ENCODE measurements at places on chromosomes 4 and X. TPM values are rescaled to one million over a fixed set of nuclear protein-coding genes. Genes with fewer than 3 reads are reported as not detected.

DNA sequence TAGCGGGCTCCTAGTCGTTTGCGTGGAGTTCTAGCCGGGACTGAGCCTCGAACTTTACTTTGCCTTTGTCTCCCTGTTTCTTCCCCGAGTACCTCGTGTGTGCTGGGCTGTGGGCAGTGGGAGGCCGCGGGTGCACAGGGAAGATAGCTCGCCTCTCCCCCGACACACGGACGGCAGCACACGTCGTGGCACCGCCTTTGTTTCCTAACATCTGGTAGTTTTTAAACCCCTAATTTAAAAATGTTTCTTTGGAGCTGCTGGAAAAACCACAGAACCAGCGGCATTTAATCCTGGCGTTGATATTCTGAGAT lies 866 bp downstream of the RBM46 start:
- no peak overlapping the region for H3K27ac ChIP-seq
- no peak for DNase-seq
- no peaks in the 10 kb centered on the region for H3K27me3 ChIP-seq
- H3K4me3 ChIP-seq = no peak overlapping the region
- no peaks in the 10 kb centered on the region for H3K4me1 ChIP-seq

- H3K4me3 ChIP-seq = no peak within 1 kb of the TSS
- H3K4me1 ChIP-seq = no peaks in the 10 kb centered on the region
- H3K36me3 ChIP-seq = no peaks in the 10 kb centered on the region
Observed at GRCh38 chrX:44843753-44844152, at the start of gene DUSP21. Gene DUSP21 (plus strand): TSS chrX:44844021. CDS start chrX:44844133, 112 bp downstream.

DNA sequence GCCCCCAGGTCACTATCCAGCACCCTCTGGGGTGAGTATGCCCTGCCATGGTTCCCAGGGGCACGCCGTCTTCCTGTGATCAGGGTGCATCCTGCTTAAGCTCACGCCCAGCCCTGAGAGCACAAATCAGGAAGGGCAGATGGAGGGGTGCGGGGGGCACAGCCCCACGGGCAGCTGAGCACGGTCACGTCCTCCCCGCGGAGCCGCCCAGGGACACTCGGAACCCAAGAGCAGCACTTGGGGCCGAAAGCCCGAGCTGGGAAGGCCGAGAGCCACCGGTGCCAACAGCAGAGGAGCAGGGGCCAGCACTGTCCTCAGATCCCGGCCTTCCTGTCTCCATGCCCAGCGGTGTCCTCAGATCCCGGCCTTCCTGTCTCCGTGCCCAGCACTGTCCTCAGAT lies 21.5 kb downstream of the NELFA start:
- H3K4me1 ChIP-seq = no peaks in the 10 kb centered on the region
- H3K27ac ChIP-seq = no peak overlapping the region
- no peaks in the 10 kb centered on the region for H3K27me3 ChIP-seq
- H3K36me3 ChIP-seq = peaks cover 25% of the 10 kb centered on the region

GRCh38 chr4:12761694-12762093 lies 722.4 kb downstream of the RAB28 start:
- no peak for DNase-seq
- no peaks in the 10 kb centered on the region for H3K36me3 ChIP-seq
- no peak overlapping the region for H3K27ac ChIP-seq
- no peaks in the 10 kb centered on the region for H3K27me3 ChIP-seq

- no peaks in the 10 kb centered on the region for H3K4me1 ChIP-seq
- no peaks in the 10 kb centered on the region for H3K36me3 ChIP-seq
Observed at GRCh38 chr4:39591290-39591689, 47.4 kb downstream of the SMIM14 start.

Gene PKD2
- 29.4 TPM for total RNA-seq

DNA sequence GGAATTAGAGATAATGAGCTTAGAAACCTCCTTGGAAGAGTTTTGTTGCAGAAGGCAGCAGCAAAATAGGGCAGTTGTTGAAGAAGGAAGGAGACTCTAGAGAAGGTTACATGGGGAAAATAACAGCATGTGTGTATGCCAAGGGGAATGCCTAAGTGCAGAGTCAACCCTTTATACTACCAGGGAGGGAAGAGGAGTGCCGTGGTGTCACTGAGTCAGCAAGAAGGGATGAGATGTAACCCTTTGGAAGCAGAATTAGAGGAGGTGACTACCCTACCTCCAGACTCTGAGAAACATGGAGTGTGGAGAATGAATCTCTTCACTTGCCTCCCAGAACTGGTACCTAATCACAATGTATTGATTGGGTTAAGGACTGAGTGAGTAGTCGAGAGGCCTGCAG lies 6.7 kb upstream of the GABRE start:
- no peak overlapping the region for H3K27ac ChIP-seq
- DNase-seq = no peak
- H3K4me3 ChIP-seq = no peak overlapping the region
- no peaks in the 10 kb centered on the region for H3K4me1 ChIP-seq
- H3K36me3 ChIP-seq = no peaks in the 10 kb centered on the region

DNA sequence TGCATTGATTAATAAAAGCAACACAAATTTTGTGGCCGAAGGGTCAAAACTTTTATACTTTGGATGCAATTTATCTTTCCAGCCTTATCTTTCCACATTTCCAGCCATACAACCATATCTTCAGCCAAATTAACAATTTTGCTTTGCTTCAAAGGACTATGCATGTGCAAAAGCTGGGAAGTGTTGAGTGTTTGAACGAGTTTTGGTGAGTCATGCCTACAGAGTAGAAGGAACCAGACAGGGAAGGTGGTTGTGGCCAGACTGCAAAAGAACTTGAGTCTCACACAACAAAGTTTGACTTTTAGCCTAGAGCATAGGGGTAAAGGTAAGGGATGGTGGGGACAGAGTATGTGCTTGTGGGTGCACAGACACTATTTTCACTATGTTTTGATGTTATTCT lies 53.0 kb upstream of the GABRA2 start:
- no peaks in the 10 kb centered on the region for H3K36me3 ChIP-seq
- no peak overlapping the region for H3K27ac ChIP-seq
- H3K4me3 ChIP-seq = no peak overlapping the region

- no peak overlapping the region for H3K4me3 ChIP-seq
- no peak overlapping the region for H3K27ac ChIP-seq
- H3K4me1 ChIP-seq = no peaks in the 10 kb centered on the region
- no peaks in the 10 kb centered on the region for H3K27me3 ChIP-seq
- H3K36me3 ChIP-seq = no peaks in the 10 kb centered on the region
- no peak for DNase-seq
Observed at GRCh38 chr4:54144661-54145171, 44.8 kb downstream of the GSX2 start.

DNA sequence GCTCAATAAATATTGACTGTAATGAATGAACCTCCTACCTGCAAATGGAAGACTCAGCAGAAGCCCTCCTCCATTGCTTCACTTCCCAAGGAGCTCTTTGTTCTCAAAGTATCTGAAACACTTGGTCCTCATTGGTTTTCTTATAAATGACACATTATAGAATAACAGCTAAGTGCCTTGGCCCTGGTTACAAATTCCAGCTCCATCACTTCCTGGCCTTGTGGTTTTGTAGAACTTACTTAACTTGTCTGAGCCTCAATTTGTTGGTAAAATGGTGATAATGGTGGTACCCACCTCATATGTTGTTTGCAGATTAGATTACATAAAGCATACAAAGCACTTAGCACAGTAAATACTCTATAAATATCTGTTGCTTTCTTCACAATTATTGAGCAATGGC lies 25.2 kb upstream of the SMIM20 start:
- no peak overlapping the region for H3K27ac ChIP-seq
- H3K4me3 ChIP-seq = no peak overlapping the region
- peaks cover 2% of the 10 kb centered on the region for H3K4me1 ChIP-seq
- DNase-seq = no peak
- H3K27me3 ChIP-seq = no peaks in the 10 kb centered on the region

DNA sequence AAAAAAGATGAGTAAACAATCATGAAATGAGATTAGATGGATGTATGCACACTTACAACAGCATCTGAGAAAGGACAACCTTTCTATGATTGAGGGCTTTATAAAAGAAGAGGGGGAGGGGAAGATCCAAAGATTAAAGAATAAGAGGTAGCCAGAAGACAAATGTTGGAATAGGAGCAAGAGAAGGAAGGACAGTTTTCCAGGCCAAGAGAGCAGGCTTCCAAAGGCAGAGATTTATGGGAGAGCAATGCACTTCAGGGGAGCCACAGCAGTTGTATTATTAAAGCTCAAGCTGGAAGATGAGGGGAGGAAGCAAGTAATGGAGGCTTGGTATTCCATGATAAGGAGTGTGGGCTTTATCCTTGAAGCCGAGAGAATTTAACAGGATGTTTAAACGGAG lies 110.3 kb upstream of the PTPN13 start:
- H3K4me1 ChIP-seq = peaks cover 8% of the 10 kb centered on the region
- no peak overlapping the region for H3K4me3 ChIP-seq
- no peaks in the 10 kb centered on the region for H3K36me3 ChIP-seq
- H3K27me3 ChIP-seq = no peaks in the 10 kb centered on the region
- no peak for DNase-seq

- DNase-seq = no peak
- no peaks in the 10 kb centered on the region for H3K27me3 ChIP-seq
- H3K4me1 ChIP-seq = no peaks in the 10 kb centered on the region
- H3K4me3 ChIP-seq = no peak overlapping the region
Observed at GRCh38 chrX:109487640-109488039, 5.8 kb upstream of the GUCY2F start.

GRCh38 chr4:6951880-6952381 lies 42.3 kb downstream of the TBC1D14 start:
- no peak overlapping the region for H3K27ac ChIP-seq
- H3K36me3 ChIP-seq = no peaks in the 10 kb centered on the region
- peaks cover 16% of the 10 kb centered on the region for H3K4me1 ChIP-seq
- DNase-seq = no peak
- no peaks in the 10 kb centered on the region for H3K27me3 ChIP-seq

- DNase-seq = no peak
- H3K36me3 ChIP-seq = no peaks in the 10 kb centered on the region
- H3K27me3 ChIP-seq = no peaks in the 10 kb centered on the region
- H3K27ac ChIP-seq = no peak overlapping the region
Observed at GRCh38 chr4:38190717-38191178, 230.6 kb downstream of the PTTG2 start.

GRCh38 chrX:84170931-84171330 lies 17.1 kb downstream of the RPS6KA6 start:
- H3K27me3 ChIP-seq = no peaks in the 10 kb centered on the region
- no peak for DNase-seq
- no peak overlapping the region for H3K27ac ChIP-seq
- H3K36me3 ChIP-seq = no peaks in the 10 kb centered on the region
- no peak overlapping the region for H3K4me3 ChIP-seq
- no peaks in the 10 kb centered on the region for H3K4me1 ChIP-seq

DNA sequence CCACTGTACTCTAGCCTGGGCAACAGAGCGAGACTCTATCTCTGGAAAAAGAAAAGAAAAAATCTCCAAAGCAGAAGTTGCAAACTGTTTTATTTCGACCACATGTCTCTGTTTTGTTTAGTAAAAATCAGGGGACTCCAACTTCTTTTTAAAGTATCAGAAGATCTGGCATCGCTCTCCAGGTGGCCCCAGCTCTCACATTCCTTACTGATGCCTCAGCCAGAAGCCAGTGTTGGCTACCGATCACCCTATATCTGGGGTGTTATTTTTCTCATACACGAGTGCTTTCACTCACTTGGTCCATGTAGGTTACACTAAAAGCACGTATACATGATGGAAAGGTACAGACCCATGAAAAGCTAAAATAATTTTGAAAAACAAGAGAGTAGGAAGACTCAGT lies 8.3 kb downstream of the MPP1 start:
- H3K4me3 ChIP-seq = no peak overlapping the region
- DNase-seq = no peak
- H3K27me3 ChIP-seq = peaks cover under 1% of the 10 kb centered on the region

DNA sequence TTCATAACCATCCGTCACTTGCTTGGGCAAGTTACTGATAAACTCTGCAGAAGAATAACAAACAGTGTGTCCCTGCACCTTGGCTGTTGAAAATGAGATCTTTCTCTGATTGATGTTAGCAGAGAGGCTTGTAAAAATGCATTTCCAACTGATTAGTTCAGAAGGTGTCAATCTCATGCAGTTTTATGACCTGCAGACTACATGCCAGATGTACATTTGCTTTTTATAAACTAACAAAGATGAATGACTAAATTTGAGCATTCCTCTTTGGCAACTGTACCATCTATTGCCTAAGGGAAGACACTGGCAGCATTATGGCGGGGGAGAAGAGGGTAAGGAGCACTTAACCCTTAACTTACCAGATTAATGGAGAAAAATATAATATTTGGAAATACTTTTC lies 192.8 kb downstream of the DCTD start:
- no peaks in the 10 kb centered on the region for H3K4me1 ChIP-seq
- no peaks in the 10 kb centered on the region for H3K36me3 ChIP-seq
- H3K4me3 ChIP-seq = no peak overlapping the region
- no peaks in the 10 kb centered on the region for H3K27me3 ChIP-seq
- DNase-seq = no peak

- no peak for DNase-seq
- no peaks in the 10 kb centered on the region for H3K36me3 ChIP-seq
- H3K4me1 ChIP-seq = no peaks in the 10 kb centered on the region
- no peak overlapping the region for H3K27ac ChIP-seq
- no peaks in the 10 kb centered on the region for H3K27me3 ChIP-seq
Observed at GRCh38 chrX:7086384-7086783, 61.1 kb upstream of the STS start.

DNA sequence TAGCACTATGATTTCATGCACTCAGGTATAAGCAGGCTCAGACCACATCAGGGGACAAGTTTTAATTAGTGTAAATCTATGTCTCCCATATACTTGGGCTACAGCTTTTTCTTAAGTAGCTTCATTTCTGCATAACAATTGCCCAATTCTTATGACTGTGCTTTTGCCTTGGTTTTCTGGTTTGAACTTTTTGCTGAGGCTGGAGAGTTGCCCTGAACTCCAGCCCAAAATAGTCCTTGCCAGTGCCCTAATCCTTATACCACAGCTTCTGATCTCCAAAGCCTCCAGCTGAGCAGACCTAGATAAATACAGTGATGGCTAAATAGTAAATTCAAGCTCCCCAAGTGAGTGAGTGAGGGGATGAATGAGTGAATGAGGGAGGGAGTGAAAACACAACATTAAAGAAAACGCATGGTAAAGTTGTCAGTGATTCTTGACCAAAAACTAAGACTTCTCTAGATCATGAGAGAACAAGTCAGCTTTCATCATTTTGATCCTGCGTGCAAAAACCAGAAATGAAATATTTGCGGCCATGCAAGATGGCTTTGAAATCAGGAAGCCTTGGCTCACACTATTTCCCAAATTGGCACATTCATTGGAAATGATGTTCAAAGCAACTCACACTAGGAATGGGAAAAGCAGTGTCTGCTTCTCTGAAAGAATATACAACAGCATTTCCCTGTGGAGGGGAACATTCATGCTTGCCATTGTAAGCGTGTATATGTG lies 437.1 kb upstream of the CTSO start:
- no peaks in the 10 kb centered on the region for H3K27me3 ChIP-seq
- no peaks in the 10 kb centered on the region for H3K36me3 ChIP-seq
- DNase-seq = no peak
- H3K4me3 ChIP-seq = no peak overlapping the region
- H3K4me1 ChIP-seq = no peaks in the 10 kb centered on the region
- no peak overlapping the region for H3K27ac ChIP-seq

Data from H1 (cell line).